ENCODE measurements at places on chromosomes 3 and 15.

- DNase-seq, result no peak
These were observed 100.0 kb downstream of the THBS1 start for GRCh38 chr15:39680868-39681267.

DNA sequence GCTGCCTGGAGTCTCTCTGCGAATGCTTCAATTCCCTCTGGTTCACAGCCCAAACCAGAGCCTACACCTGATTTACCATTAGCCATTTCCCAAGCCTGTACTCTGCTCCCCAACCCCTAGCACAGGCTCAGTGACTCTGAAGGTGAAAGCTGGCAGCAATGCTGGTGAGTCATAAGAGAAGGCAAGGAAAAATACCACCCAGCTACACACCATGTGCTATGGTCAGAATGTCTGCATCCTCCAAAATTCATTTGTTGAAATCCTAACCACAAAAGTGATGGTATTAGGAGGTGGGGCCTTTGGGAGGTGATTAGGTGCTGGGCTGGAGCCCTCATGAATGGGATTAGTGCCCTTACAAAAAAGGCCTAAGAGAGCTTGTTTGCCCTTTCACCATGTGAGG lies 117.1 kb upstream of the TJP1 start:
- DNase-seq, result no peak

DNA sequence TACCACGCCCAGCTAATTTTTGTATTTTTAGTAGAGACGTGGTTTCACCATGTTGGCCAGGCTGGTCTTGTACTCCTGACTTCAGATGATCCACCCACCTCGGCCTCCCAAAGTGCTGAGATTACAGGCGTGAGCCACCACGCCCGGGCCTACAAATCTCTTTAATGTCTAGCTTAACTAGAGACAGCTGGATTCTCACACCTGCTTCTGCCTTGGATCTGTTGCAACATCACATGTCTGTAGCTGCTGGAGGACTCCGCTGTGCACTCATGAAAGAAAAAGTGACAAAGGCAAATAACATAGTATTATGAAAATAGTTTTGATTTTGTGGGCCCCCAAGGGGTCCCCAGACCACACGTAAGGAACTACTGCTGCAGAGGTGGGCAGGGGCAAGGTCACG lies 85.9 kb downstream of the NCEH1 start:
- no peak for DNase-seq

GRCh38 chr15:78450285-78450858 lies 12.4 kb downstream of the IREB2 start:
- DNase-seq, result no peak

- no peak for DNase-seq
These were observed 271.0 kb downstream of the PDZRN3 start for GRCh38 chr3:73353649-73354217.

GRCh38 chr3:62003835-62004234 lies 369.5 kb downstream of the FEZF2 start:
- no peak for DNase-seq

DNA sequence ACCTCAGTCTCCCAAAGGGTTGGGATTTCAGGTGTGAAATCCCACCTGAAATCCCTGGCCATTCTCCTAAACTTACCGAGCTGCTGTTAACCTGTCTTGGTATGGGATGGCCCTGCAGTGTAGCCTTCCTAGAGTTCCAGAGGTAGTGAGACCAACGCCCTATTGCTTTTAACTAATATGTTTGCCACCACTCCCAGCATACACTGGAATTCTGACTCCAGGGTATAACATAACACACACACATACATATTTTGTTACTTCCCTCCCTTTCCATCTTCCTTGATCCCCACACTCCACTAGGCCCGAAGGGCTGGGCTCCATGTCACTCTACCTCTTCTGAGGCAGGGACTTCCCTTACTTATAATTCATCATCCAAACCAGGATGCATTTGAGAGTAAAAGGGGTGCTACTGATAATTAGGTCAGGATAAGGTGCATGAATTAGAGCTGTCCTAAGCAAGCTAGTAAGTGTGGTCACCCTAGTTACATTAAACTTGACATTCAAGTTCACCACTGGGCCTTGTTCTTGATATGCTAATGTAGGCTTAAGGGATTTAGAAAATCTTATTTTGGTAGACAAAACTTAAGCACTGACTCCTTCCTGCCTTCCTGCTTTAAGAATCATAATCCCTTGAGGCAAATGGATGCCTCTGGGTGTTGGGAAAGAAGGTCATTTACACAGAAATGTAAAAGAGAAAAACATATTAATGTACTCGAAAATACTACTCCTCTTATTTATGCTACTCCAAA lies 317.6 kb downstream of the MAGI1 start:
- no peak for DNase-seq

DNA sequence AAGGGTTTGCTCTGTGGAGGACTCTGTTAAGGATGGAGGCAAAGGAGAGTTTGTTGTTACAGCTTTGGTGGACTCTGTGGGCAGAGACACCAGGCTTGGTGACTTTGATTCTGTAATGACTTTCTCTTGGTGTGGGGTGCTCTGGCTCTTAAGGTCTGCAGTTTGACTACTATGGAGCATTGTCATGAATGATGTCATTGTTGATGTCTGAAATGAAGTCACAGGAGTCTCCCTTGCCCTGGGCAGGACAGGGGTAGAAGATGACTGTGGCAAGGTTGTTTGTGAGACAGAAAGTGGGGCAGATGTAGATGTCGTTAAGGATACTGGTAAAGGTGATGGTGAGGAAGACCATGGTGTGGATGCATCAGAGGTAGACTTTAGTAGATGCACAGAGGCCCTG lies 42.7 kb downstream of the HEG1 start:
- DNase-seq, result no peak

DNA sequence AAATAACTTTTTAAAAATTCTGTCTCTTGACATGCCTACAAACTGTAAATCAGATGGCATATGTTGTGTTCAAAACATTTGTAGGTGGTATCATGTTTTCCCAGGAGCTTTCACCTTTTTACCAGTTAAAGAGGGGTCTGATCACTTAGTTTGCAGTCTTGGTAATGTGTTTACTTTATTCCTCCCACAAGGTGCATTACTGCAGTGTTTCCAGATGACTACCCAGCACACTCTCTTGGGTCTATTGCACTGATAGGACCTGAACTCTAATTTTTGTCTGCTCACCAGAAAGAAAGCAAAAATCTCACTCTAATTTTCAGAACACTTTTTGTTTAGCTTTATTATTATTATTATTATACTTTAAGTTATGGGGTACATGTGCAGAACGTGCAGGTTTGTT lies 734.1 kb downstream of the GBE1 start:
- DNase-seq, result peak; percentile 1

- peak; percentile 69 for DNase-seq
These were observed 45.1 kb upstream of the AMOTL2 start for GRCh38 chr3:134419214-134419959.

DNA sequence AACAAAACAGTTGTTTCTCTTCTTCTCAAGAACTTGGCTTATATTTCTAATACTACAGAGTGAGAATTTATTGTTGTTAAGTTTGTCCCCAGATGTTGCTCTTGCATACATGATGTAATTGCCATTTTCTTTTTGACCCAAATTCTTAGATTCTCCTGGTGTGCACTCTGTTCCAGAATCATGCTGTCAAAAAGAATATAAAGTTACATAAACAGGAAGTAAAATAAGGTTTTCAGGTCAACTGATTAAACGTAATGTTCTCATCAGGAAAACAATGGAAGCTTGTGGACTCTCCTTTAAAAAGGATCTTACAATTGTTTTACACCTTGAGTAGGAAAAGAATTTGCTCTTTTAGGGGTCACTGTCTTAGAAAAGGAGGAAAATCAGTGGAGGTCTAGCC lies 121.8 kb downstream of the ADAM10 start:
- no peak for DNase-seq

DNA sequence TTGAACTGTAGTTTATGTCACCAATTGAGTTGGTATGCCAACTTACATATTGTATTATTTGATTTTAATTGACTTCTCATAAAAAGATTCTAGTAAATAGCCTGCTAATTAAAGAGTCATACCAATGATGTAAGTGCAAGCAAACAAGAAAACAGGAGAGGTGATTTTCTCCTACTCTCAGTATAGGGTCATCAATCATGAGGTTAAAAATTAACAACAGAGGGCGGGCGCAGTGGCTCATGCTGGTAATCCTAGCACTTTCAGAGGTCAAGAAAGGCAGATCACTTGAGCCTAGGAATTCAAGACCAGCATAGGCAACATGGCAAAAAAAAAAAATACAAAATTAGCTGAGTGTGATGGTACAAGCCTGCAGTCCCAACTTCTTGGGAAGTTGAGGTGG lies 108.7 kb downstream of the MYO9A start:
- peak; percentile 63 for DNase-seq

GRCh38 chr3:153180860-153181372 lies 18.9 kb downstream of the RAP2B start:
- no peak for DNase-seq

DNA sequence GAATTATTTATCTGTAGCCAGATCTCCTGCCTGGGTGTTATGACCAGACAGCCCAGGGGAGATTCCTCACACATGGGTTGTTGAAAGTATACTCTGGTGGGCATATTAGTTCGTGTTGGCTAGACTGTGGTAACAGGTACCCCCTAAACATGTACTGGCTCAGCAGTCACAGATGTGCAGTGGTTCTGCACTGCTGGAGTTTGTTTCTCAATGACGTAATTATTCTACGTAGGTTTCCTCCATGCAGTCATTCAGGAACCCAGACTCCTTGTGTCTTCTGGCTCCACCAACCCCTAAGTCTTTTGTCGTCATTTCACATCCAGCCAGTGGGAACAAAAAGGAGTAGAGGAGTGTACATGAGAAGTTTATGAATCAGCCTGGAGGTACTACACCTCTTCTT lies 16.2 kb downstream of the LSM3 start:
- no peak for DNase-seq

- peak; percentile 8 for DNase-seq
These were observed 238.7 kb upstream of the P2RY1 start for GRCh38 chr3:152595975-152596821.

DNA sequence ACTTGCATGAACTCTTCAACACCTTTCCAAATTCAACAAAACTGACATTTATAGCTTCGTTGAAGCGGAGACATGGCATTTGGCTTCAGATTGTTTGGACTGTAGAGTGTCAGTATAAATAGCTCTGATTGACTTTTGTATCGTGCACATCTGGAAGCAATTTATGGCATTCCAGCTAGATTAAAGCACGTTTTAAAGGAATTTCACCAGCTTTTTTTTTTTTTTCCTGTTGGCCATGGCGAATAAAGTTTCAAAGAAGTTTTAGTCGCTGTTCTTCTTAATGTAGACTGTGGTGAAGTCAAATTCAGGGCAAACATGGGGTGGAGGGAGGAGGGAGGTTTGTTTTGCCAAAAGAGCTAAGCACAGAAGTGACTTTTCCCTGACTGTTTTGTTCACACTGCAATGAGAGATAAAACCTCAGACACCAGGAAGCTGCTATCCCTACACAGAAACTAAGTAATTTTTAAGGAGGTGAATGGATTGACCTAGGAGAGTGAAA lies 391.0 kb upstream of the RARB start:
- DNase-seq, result no peak

DNA sequence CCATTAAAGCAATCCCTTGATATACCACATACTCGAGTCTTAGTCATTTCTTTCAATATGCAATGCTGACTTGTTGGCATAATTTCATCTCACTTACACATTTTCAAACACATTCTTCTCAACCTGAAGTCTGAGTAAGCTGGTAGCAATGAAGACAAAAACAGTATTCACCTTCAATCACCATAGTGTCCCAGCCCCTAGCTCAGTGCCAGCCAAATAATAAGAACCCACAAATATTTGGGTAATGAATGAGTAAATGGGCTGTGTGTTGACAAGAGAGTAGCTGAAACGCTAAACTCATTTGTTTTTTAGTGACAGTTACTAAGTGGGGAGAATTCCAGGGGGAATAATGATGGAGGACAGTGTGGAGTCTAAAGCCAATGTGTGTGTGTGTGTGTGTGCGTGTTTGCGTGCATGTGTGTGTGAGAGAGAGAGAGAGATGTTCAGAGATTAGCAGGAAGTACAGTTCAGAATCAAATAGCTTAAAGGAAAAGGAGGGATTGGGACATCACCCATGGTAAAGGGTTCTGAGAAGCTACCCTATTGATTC lies 165.7 kb downstream of the GAP43 start:
- DNase-seq, result no peak

GRCh38 chr3:124995460-124995994 lies 60.3 kb downstream of the HEG1 start:
- peak; percentile 60 for DNase-seq

- DNase-seq, result no peak
These were observed 226.5 kb upstream of the TOPAZ1 start for GRCh38 chr3:44015170-44015569.

- DNase-seq, result no peak
These were observed 63.7 kb upstream of the SENP5 start for GRCh38 chr3:196803891-196804468.

DNA sequence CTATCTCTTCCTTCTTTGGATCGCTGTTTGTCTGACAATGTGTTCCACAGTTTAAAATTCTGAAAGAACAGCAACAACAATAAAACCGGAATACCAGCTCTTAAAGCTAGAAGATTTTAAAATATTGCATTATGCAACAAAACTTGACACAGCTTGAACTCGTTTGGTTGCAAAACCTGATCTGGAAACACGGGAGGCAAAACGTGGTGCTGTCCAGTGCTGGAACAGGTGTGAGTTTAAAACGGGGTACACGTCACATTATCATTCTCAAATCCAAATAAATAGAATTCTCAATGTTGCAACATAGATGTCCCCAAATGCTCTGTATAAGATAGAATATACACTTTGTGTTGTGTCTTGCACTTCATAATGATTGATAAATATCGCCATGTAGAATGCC lies 110.9 kb upstream of the LYSMD4 start:
- no peak for DNase-seq

DNA sequence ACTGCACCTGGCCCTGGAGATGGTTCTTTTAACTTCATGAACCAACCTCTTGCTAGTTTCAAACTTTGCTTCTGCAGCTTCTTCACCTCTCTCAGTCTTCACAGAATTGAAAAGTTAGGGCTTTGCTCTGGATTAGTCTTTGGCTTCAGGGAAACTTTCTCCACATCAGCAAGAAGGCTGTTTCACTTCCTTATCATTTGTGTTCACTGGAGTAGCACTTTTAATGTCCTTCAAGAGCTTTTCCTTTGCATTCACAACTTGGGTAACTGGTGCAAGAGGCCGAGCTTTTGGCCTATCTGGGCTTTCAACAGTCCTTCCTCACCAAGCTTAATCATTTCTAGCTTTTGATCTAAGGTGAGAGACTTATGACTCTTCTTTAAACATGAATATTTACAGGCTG lies 15.7 kb upstream of the TM2D3 start:
- DNase-seq, result no peak

DNA sequence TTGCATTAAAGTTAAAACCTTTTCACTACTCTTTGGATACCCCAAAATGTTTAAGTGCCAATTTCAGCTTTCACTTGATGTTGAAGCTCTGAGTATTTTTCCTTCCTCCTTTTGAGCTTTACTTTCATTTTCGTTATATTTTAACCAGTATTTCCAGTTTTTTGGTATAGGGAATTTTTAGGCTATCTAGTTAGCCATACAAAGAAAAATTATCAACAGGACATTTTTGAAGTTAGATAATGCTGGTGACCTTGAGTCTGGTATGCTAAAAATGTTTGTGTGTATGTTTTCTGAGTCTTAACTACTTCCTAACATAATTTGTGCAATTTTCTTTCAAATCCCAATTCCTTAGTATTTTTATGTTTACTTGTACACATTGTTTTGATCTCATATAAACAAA lies 284.8 kb downstream of the OTOL1 start:
- no peak for DNase-seq

- no peak for DNase-seq
These were observed 1.5 kb upstream of the TCF12 start for GRCh38 chr15:56916825-56917477.
